ENCODE measurements at places on chromosomes 7 and 10.

DNA sequence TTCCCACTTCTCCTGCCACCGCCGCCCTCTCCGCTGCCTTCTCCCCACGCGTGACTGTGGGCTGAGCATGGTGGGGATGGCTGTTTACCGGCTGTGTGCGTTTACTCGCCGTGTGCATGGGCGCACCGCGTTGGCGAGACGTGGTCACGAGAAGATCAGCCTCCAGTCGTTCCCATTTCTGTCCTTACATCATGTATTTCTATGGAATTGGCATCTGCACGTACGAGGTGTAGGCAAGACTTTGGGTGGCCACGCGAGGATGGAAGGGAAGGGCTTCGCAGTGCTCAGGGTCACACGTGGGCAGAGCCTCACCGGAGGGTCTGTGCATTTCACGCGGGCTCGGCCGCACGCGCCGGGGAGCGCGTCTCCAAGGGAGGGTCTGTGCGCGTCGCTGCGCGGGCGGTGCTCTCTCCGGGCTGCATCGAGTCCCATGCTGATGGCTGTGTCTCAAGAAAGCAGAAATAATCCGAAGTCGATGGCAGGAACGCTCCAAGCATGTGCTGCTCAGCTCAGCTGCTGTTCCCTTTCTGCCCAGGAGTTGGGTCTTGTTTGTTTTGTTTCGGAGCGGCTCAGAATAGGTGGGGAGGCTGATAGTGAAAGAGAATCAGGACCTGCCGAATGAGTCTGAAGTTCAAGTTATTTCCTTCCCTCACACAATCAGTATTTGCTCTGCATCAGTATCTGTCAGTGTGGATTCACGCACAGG lies 973 bp downstream of the CAMK1D start:
- DNase-seq = peak; percentile 29

GRCh38 chr7:127792528-127793342 lies 140.7 kb downstream of the SND1 start:
- peak; percentile 23 for DNase-seq

DNA sequence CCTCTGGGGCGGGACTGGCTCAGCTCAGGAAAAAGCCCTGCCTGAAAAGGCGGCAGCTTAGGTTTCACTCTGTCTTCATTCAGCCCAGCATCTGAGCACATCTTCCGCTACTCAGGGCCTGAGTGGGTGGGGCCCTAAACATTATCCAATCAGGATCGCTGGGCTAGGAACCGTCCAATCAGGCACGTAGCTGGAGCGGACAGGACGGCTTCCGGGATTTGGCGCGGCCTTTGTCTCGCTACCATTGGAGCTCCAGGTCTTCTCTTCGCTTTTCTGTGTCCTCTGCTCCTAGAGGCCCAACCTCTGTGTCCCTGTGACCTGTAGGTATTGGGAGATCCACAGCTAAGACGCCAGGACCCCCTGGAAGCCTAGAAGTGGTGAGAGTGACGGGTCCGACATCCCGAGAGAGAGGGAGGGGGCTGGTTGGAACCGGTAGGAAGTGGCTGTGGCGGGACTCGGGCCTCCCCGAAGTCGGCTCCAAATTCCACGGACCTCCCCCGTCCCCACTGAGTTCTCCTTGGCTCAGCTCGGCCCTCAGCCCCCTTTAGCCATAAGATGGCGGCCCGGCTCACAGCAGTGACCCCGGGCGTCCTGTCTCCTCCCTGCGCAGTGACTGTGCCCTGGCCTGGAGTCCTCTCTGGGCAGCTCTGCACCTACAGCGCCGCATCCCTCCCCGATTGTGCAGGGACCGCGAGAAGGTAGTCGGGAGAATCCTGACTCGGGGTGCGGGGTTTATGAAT lies 99.1 kb downstream of the ZNF680 start:
- DNase-seq = no peak

GRCh38 chr7:39468808-39469374 lies 97.3 kb upstream of the YAE1 start:
- DNase-seq = no peak

GRCh38 chr10:15587271-15587670 lies 132.5 kb downstream of the ITGA8 start:
- no peak for DNase-seq

DNA sequence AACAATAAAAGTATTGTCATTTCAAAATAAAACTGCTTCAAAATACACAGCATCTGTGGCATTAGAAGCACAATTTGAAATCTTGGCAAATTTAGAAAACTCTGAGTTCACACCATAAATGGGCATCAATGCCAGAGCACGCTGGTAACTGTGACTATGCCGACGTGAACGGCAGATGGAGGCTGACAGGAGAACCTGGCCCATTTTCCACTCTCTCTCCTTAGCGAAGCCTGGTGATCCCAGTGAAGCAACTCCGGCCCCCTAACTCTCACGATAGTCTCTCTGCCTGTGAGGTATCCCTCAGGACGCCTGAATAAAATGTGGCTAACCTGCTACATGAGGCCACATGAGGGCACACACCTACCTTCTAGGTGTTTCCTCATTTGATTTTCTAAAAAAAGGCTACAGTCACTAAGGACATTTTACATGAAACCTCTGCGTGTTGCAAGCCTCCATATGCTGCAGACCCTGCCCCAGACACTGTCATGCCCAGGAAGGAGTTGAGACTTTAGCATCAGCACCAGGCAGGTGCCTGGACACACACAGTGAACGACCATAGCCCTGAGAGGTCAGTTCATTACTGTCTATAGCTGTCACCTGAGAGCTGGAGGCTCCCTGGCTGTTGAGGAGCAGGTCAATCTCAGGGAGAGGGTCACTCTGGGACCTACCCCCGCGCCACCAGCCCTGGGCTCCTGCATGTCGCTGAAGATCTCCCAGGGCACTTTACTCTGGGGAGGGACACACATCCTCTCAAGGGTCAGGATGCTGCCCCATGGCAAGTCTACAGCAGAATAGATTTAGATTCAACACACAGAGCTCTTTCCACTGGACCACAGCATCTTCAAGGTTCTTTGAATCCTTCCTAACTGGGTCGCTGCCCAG lies 62.9 kb upstream of the CAMK2B start:
- DNase-seq = no peak

Measured in HepG2 (cell line).